GM23248 (cell line): ENCODE measurements at places on chromosomes 13 and 19. TPM values are rescaled to one million over a fixed set of nuclear protein-coding genes. Genes with fewer than 3 reads are reported as not detected.

GRCh38 chr19:3415695-3416094 is 49.3 kb downstream of the NFIC start:
- DNase-seq, result no peak

GRCh38 chr19:51681286-51681941 is 11.7 kb upstream of the SPACA6 start:
- DNase-seq, result no peak

GRCh38 chr19:38031423-38031770 is 124.4 kb downstream of the SIPA1L3 start:
- DNase-seq, result peak; percentile 21

CEACAM16 gene
- not detected in 2 replicates for total RNA-seq

- no peak for DNase-seq
Observed at GRCh38 chr13:54261856-54262255, 1233.2 kb downstream of the OLFM4 start.

- peak; percentile 87 for DNase-seq
Observed at GRCh38 chr19:17095141-17095919, 19.8 kb downstream of the MYO9B start.

- DNase-seq, result no peak
Observed at GRCh38 chr13:88104576-88104975, 433.4 kb downstream of the SLITRK5 start.

GADD45GIP1 gene
- 41.6 and 48.4 TPM in 2 replicates for total RNA-seq

- DNase-seq, result peak; percentile 45
Observed at GRCh38 chr19:29079356-29080032, 133.5 kb downstream of the UQCRFS1 start.

DNA sequence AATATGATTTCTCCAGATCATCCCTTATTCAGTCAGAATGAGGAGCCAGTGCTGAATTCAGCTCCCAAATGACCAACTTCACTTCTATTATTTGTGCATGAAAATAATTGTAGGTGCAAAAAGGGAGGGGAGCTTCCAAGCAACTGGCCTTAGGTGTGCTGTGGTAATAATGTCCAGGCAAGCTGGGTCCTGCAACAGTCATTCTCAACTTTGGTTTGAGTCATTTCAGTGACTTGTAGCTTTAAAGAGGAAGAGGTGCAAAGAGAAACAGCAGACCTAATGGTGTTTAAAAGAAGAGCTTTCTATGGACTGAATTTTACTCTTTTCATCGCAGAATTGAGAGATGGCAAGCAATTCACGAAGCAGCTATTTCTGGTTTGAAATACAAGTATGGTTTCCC is 29.2 kb upstream of the FGF9 start:
- no peak for DNase-seq

ZSCAN4 gene
- not detected in 2 replicates for total RNA-seq

DNA sequence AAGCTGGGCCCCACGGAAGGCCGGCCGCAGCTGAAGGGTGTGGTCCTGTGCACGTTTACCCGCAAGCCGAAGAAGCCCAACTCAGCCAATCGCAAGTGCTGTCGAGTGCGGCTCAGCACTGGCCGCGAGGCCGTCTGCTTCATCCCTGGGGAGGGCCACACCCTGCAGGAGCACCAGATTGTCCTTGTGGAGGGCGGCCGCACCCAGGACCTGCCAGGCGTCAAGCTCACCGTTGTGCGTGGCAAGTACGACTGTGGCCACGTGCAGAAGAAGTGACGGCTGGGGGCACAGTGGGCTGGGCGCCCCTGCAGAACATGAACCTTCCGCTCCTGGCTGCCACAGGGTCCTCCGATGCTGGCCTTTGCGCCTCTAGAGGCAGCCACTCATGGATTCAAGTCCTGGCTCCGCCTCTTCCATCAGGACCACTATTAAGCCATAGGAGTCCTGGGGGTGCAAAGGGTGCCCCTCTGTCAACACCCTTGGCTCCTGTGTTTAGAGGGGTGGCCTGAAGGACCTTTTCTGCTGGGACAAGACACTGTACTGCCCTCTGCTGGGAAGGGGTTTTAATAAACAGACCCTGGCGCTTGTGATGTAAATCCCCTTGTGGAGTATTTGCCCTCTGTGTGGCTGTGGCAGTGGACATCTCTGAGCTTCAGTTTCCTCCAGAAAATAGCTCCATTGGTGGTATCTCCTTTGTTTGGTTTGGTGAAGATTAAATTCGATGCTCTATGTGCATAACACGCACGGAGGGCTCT is 1.9 kb downstream of the MRPS12 start:
- DNase-seq, result peak; percentile 65

SULT2A1 gene
- total RNA-seq, result not detected in 2 replicates

PSG3 gene
- total RNA-seq, result not detected in 2 replicates

DNA sequence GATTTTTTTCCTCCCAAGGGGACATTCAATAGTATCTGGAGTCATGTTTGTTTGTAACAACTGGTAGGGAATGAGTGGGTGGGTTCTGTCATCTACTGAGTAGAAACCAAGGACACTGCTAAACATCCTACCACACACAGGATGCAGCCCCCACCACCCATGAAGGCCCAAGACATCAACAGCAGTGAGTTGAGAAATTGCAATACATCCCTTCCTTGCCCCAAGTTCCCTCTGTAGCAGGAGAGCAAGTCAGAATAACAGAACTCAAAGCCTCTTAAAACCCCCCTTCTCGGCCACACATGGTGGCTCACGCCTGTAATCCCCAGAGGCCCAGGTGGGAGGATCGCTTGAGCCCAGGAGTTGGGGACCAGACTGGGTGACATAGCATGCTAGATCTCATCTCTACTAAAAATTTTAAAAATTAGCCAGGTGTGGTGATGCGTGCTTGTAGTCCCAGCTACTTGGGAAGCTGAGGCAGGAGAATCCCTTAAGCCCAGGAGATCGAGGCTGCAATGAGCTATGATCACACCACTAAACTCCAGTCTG is 2.4 kb upstream of the CYP2F1 start:
- no peak for DNase-seq

ATP4A gene
- total RNA-seq, result not detected in 2 replicates

ZNF665 gene
- 3.8 and 3.9 TPM in 2 replicates for total RNA-seq
